ENCODE measurements at places on chromosomes 4 and X.

- no peak for DNase-seq
Observed at GRCh38 chr4:153294631-153295030, 49.9 kb upstream of the MND1 start.

GRCh38 chrX:118182025-118182424 lies 65.4 kb upstream of the KLHL13 start:
- DNase-seq = no peak

DNA sequence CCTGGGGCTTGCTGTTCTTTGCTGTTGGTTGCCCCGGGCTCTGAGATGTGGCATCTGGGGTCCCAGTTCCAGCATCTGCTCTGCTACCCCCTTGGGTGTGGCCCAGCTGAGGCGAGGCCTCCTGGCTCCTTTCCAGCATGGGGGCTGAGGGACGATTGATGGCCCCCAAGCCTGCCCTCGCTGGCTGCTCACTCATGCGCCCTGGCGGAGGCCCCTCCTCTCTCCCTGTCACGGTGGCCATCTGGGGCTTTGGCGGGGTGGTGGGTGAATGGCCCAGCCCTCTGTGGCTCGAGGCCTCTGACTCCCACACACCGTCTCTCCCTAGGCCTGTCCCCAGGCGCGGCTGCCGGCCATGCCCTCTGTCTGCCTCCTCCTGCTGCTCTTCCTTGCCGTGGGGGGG lies 1.8 kb downstream of the PLXNA3 start:
- no peak for DNase-seq

DNA sequence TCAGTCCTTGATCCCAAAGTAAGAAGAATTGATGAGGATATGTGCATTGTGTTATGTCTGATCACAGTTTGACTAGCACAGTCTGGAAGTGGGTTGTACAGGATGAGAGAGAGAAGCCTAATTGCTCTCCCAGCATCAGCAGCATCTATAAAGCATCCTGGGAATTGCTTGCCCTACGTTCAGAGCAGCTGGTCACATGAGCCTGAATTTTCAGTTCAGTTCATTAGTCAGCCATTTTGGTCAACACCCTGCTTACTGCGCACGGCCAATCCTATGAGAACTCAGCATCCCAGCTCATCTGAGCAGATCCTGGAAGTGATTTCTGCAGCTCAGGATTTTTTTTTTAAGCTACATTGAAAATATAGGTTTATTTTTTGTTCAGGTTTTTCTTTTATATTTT lies at the start of gene RUFY3:
Gene RUFY3, plus strand, starts transcription at position 218 of the 400 bp plus-strand sequence. CDS start 610 bp downstream, outside the sequence.
- DNase-seq = no peak

DNA sequence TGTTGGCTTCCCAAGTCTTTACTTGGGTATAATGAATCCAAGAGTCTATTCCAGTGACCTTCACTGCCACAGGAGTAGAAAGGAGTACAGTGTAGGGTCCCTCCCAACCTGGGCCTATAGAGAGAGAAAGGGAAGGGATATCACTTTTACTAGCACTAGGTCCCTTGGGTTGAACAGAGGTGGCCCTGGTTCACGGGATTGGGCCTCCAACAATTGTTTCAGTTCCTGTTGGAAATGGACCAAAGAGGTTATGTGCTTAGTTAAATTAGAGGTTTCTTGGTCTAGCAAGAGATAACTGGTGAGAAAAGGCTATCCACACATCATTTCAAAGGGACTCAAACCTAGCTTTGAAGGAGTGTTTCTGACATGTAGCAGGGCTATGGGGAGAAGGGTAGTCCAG lies 57.1 kb upstream of the MED14 start:
- DNase-seq = no peak

DNA sequence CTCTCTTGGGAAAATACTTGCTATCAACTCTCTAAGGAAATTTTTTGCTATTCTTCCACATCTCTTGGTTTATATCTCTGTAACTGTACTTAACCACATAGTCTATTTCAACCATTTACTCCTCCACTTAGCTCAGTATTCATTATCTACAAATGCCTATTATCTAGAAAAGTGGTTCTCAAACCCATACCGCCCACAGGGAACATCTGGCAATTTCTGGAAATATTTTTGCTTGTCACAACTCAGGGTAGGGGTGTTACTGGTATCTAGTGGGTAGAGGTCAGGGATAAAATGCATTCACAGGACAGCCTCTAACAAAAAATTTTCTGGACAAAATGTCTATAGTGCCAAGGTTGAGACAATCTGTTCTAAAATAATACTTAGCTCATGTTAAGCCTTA lies 14.4 kb downstream of the ATRX start:
- DNase-seq = no peak

GRCh38 chr4:87216469-87216868 lies 3.9 kb downstream of the KLHL8 start:
- no peak for DNase-seq

DNA sequence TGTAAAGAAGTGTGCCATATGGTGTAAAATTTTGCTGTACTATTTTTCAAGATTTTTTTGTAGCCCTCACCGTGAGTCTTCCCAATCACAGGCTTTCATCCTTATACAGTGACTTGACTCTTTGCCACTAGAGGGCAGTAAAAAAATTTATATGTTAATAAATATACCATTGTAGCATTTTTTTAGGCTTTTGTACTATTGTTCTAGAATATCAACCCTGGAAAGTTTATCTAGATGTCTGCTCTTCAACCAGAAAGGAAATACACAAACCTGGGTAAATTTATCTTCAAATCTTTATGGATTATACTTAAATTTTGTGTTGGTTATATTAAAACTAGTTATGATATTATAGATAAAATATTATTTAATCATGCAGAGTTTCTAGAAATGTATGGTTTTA lies 235.3 kb downstream of the TENM3 start:
- no peak for DNase-seq

DNA sequence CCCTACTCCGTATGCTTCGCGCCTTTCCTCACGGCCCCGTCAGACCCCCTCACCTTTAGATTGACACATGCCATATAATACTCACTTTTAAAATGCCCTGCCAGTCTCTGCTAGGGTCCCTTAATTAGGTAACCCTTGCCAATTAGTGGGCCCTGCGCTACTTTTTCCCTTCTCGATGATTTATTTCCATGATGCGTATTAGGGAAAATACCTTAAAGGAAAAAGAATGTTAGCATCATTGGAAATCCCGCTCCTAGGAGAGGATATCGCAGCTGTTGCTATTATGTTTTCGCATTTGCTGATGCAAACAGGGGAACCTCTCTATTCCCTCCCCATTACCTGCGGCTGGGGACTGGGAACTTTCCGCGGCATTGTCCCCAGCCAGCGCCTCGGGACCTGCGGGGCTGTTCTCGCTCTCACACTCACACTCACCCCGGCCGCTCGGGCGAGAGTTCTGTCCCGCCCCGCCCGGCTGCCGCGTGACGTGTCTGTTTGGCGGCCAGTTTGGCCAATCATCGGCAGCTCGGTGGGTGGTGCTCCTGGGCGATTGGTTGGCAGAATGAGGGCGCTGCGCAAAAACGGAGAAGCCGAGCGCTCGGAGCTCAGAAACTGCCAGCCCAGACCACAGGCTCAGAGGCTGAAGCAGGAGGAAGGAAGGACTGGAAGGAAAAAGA lies at the start of gene PCDH10:
Gene PCDH10, plus strand, starts transcription at position 605 of the 674 bp plus-strand sequence. CDS start 847 bp downstream, outside the sequence.
- peak; percentile 54 for DNase-seq

- no peak for DNase-seq
Observed at GRCh38 chr4:143282211-143282707, 54.4 kb upstream of the GAB1 start.

- no peak for DNase-seq
Observed at GRCh38 chr4:38092701-38093100, 132.5 kb downstream of the PTTG2 start.

- DNase-seq = no peak
Observed at GRCh38 chr4:180407275-180407885, 1835.8 kb upstream of the TENM3 start.

DNA sequence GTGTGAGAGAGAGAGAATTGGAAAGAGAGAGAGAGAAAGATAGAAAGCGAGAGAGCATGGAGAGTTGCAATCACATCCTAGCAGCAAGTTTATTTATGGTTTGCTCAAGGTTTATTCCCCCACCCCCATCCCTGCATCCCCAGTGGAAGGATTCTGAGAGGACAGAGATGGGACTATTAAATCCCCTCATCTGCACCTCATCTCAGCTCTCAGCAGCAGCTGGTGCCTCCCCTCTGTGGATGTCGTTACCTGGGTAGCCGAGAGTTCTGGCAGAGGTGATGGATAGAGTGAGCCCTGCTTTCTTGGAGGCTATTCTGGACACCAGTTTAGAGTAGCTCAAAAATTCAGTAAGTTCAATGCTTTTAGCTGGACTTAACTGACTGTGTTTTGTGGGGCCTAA lies 132.0 kb upstream of the RAI2 start:
- DNase-seq = no peak

- no peak for DNase-seq
Observed at GRCh38 chr4:129526812-129527211, 430.9 kb downstream of the C4orf33 start.

DNA sequence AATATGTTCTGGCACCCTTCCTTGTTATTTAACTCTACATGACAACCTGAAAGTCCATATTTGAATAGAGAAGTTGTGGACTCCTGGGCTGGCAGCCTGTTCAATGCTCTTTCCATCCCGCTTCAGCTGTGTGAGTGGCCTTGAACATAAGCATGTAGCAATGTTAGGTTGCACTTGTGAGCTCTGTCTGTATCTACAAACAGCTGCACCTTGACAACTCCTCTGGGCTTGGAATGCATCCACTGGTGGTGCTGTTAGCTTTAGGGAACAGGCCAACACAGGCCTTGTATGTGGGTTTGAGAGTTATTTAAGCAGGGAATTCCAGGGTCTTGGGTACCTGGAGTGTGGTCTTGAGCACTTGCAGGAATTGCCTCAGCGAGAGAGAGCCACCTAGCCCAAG lies 141.2 kb downstream of the DTHD1 start:
- DNase-seq = no peak

GRCh38 chrX:43175434-43175833 lies 397.5 kb upstream of the PPP1R2C start:
- no peak for DNase-seq

- DNase-seq = no peak
Observed at GRCh38 chrX:153684467-153685155, 3.1 kb upstream of the SLC6A8 start.

- no peak for DNase-seq
Observed at GRCh38 chrX:73940893-73941470, 363.0 kb upstream of the ZCCHC13 start.

GRCh38 chr4:81180916-81181315 lies 34.1 kb downstream of the PRKG2 start:
- no peak for DNase-seq

DNA sequence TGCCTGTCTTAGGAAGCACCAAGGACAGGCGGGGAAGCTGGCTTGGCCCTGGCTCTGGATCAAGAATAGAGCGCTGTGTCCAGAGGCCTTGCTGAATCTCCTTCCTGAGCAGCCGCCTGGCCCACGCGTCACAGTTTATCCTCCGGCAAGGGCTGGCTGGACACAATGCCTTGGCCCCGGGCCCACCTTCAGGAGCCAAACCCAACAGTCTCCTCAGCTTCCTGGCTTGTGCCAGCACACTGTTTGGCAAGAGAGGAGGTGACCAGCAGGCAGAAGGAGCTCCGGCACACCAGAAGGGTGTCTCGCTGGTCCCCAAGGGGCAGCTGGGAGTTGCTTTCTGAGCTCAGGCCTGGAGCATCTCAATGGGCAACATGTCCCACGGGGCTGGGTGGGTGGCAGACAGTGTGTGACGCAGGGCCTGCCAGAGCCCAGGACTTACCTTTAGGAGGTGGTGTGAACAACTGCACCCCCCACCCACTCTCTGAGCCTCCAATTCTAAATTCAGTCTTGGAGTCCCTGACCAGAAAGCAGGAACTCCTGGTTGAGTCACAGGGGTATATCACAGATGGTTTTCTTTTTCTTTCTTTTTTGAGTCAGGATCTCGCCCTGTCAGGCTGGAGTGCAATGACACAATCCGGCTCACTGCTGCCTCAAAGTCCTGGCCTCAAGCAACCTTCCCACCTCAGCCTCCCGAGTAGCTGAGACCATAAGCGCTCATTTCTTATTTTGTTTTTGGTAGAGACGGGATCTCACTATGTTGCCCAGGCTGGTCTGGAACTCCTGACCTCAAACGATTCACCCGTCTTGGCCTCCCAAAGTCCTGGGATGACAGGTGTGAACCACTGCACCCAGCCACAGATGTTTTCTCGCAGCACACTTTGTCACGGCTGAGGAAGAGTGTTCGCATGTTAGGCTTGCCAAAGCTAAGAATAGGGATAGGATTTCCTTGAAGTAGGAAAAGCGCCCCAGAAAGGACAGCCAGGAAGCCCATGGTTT lies 361.2 kb downstream of the BCOR start:
- DNase-seq = peak; percentile 80
